Effector CD8-positive, alpha-beta T cell (primary cell): ENCODE measurements at places on chromosomes 11 and 22.

GRCh38 chr11:89181111-89181510 lies 3.4 kb downstream of the TYR start:
- no peak for DNase-seq

DNA sequence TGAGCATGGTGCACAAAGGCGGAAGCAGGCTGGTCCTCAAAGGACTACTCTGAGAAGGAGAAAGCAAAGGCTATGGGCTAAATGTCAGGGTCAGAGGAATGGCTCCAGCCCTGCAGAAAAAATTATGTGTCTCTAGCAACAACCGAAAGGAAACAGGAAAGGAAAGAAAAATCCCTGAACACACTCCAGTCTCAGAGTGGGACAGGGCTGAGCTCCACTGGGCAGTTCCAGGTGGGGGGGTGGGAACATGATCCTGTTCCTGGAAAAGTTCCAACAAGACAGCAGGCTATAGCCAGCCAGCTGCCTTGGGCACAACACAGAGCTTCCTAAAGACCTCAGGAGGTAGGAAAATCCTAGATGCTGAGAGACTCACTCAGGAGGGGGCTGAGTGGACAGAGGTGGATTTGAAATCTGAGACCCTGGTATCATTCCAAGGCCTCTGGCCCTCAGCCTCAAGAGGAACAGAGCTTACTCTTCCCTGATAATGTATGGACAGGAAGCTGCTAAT lies 1088.2 kb downstream of the TBC1D22A start:
- DNase-seq: no peak

- DNase-seq: no peak
These were observed 1374.9 kb downstream of the BRD1 start for GRCh38 chr22:48452766-48453165.

DNA sequence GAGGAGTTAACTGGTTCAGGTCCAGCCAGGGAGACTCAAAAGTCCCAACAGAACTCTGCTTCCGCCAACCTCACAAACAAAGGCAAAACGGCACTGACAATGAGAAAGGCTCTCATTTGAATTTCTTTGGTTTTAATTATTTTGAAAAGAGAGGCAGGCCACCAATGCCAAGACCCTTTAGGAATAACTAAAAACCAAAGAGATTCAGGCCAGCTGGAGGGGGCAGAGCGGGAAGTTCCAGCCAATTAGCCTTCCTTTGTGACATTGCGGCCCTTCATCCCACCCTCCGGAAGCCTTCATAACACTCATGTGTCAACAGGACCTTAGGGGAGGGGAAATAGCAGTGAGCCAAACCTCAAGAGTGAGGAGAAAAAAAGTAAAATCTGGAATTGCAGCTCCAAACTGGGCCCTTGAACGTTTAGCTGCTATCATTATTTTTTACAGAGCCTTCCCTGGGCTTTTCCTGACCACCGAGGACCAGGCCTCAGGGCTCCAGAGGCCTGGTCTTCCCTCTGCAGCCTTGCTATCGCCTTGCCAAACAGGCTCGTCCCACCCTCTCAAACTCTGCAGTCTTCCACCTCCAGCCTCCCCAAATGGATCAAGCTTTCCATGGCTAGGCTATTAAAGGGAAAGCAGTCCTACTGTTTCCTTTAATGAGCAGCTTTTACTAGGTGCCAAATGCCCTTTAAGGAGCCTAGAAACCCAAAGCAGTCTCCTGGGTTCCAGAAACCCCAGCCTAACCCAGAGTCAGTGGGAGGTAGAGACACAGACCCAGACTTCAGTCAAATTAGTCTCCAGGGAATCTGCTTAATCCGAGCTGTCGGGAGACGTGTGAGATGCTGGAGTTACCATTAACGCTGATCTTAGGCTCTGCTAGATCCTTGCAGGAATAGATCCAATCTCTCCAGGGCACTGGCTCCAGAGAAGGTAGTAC lies 114.2 kb downstream of the CCDC34 start:
- DNase-seq: no peak

DNA sequence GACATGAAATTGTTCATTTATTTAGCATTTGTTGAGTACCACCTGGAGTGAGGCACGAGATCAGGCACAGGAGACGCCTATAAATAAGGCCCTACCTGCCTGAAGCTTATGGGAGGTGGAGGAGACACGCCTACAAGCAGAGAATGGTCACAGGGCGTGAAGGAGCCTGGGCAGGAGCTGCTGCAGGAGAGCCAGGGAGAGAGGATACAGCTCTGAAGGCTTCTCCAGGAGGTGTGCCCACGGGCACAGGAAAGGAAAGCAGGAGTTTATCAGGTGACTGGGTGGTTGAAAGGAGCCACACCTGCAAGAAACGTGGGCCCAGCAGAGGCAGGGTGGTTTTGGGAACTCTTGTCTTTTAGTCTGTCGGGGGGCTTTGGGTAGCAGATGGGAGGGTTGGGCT lies 70.3 kb downstream of the BMAL1 start:
- DNase-seq: no peak

GRCh38 chr11:71342951-71343827 lies 90.8 kb upstream of the SHANK2 start:
- DNase-seq: no peak

GRCh38 chr22:17831501-17832251 lies 57.4 kb upstream of the BID start:
- DNase-seq: no peak

- DNase-seq: no peak
These were observed 745.7 kb downstream of the FAM181B start for GRCh38 chr11:81987829-81988472.

DNA sequence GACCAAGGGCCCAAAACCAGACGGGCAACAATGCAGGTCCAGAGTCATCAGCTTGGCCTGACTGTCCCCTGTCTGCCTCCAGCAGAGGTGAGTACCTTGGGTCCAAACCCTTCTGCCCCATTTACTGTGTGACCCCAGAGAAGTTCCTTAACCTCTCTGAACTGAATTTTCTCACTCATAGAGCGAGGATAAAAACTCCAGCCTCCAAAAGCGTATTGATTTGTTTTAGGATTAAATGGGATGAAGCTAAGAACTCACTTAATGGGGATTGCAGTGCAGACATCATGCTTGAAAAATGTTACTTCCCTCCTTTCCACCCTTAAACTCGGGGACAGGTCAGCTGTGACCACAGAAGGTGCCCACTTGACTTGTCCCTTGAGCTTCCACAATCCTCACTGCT lies 22.6 kb downstream of the IGLL1 start:
- DNase-seq: no peak

DNA sequence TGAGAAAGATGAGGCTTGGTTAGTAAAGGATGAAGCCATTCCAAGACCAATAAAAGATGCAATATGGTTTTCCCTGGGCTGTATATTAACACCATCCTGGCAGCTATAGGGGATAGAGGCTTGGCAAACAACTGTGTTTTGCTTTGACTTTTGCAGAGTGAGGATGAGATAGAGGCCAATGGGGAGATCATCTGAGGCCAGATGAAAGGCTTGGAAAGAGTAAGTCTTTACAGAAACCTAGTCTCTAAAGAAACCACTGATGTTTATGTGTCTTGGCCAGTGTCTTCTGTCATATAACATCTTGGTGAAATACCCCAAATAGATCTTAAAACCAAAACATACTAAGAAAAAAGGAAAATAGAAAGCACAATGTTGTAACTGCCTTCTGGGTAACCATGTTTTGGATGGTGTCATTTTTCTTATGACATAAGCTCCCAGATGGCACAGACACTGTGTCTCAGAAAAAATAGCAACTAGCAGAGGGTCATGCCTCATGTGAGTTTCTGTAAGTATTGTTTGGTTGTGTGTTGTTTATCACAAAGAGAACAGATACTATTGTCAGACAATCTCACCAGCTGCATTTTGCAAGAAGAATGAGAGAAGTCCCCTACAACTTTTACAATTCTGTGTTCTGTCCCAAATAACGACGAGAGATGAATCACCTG lies 305.4 kb downstream of the ST3GAL4 start:
- no peak for DNase-seq

DNA sequence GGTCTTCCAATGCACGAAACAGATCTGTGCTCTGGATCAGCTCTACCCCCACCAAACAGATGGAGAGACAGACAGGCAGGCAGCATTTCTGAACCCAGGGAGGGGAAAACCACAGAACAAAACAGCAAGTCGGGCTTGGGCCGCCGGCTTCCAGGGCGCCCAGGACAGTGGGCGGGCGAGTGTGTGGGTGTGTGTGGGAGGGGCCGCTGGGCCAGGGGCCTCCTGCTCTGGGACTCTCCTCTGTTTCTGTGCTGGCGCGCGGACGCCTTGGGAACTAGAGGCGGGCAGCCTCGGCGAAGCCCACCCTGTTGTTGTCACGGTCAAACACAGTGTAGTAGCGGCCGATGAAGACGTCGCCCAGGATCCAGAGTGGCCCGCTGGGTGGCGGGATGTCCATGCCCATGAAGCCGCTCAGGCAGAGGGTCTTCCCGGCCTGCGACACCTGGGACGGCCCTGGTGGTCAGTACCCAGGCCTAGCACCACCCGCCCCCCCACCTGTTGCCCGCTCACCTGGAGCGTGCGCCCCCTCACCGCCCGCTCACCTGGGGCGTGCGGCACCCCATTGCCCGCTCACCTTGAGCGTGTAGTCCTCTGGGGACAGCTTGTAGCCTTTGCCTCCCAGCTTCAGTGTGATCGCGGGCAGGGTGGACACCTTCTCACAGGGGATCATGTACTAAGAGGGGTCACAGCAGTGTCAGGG lies 3.0 kb upstream of the IFITM10 start:
- no peak for DNase-seq

- DNase-seq: no peak
These were observed 1.9 kb upstream of the SMTN start for GRCh38 chr22:31079095-31079642.

GRCh38 chr11:76339221-76339620 lies 41.7 kb downstream of the THAP12 start:
- no peak for DNase-seq

DNA sequence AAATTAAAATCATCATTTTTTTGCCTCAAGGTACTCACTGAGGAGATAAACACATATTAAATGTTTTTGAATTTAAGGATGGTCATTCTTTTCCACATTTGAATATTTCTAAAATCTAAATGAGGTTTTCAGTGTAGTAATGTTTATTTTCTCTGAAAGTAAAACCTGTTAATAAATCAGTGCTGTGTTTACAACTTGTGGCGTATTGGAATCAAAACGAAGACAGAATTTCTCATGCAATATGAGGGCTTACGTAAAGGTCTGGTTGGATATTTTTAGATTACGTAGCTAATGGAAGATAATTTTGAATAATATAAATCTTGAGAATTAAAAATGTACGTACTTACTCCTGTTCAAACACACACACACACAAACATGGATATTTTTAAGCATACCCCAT lies 106.8 kb upstream of the LUZP2 start:
- DNase-seq: no peak

GRCh38 chr11:61893981-61894380 lies 2.6 kb upstream of the FADS3 start:
- DNase-seq: no peak

GRCh38 chr22:46967445-46968358 lies 205.3 kb downstream of the TBC1D22A start:
- DNase-seq: no peak

GRCh38 chr11:120928627-120929026 lies 95.3 kb upstream of the TBCEL start:
- no peak for DNase-seq

GRCh38 chr22:30855677-30856518 lies 112.7 kb downstream of the MORC2 start:
- DNase-seq: no peak

DNA sequence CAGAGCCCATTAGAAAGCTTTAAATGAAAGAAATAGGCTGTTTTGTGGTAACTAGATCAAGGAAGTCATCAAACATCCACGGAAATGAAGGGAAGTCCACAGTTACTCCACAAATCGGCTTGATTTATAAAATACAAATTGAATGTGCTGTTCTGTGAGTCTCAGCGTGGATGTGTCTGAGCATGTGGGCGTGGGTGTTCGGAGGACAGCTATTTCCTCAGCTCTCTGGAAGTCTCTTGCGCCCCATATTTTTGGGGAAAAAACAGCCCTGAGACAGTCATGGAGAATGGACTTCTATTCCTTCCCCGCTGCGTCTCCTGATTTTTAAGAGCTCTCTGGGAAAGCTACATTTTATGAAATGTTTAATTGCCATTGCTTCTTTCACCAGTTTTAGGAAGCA lies 144.4 kb downstream of the EFCAB6 start:
- DNase-seq: no peak

DNA sequence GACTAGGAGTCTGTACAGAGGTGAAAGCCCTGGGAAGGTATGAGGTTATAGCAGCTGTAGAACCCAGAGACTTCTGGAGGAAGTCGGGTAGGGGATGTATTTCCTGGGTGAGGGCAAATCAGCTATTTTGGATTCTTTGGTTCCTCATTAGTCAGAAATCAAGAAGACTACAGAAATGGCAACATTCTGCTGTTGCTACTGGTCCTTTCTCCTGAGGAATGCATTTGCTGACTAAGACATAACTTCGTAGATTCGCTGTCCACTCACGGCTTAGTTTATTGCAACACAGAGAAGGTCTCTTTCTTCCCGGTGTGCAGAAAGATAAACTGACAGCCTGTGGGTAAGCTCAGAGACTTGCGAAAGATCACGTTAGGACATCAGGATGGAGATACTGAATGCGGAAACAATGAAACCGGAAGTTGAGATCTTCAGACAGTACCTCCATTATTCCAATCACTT lies 25.3 kb upstream of the SESN3 start:
- DNase-seq: no peak

DNA sequence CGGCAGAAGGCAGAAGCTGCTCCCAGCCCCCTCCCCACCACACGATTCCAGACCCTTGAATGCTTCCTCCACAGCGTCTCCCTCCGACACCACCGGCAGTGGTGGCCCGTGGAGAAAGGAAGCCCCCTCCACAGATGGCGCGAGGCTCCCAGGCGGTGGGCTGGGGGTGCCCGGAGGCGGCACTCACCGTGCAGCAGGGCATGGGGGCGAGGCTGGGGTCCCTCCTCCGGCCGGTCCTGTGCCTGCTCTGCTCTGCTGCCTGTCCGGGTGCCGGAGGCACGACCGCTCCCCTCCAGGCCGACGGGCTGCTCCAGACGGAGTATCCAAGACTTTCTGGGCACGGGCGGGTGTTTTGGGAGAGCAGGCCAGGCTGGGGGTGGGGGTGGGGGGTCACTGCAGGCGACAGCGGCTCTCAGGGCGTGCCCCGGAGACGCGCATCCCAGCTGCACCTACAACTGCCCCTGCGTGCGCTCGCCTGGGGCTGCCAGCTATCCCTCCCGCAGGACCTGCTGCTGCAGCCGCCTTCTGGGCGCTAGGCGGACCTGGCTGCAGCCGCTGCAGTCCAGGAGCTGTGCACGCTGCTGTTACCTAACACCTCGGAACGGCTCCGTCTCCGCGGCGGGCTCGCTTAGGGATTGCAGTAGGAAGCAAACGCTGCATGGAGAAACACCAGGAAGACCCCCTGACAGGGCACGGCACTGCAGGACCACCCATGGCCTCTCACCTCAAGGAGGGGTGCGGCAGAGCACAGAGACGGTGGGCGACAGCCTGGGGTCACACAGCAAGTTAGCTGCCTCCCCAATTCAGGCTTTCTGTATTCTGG lies 15.2 kb downstream of the MRGPRG start:
- no peak for DNase-seq

- no peak for DNase-seq
These were observed 45.3 kb upstream of the SHISAL1 start for GRCh38 chr22:44357966-44358465.

GRCh38 chr11:1460986-1461825 lies 25.4 kb downstream of the MOB2 start:
- DNase-seq: no peak

GRCh38 chr11:92784331-92784730 lies 185.1 kb upstream of the MTNR1B start:
- DNase-seq: no peak

- no peak for DNase-seq
These were observed 155.7 kb downstream of the ATG16L2 start for GRCh38 chr11:72969894-72970335.
